Adrenal gland (tissue), 19 donors: ENCODE measurements at places on chromosomes 1 and 21. TPM values are rescaled to one million over a fixed set of nuclear protein-coding genes. Genes with fewer than 3 reads are reported as not detected.

Gene FCRLB
- total RNA-seq = 0.95 TPM

Gene AADACL3
- total RNA-seq = not detected

Gene PTPN14
- 96.2 TPM for total RNA-seq

Gene KLHL21
- total RNA-seq = 37.3 TPM

- H3K36me3 ChIP-seq = no peaks in the 10 kb centered on the region
- H3K27ac ChIP-seq = no peak overlapping the region
- DNase-seq = peak; percentile 68
- peaks cover 2% of the 10 kb centered on the region for H3K4me1 ChIP-seq
- H3K4me3 ChIP-seq = no peak overlapping the region
- H3K27me3 ChIP-seq = no peaks in the 10 kb centered on the region
These were observed 30.9 kb downstream of the SNAP47 start for GRCh38 chr1:227766015-227766634.

GRCh38 chr1:111571239-111571638, 48.4 kb upstream of the RAP1A start:
- DNase-seq = no peak
- no peaks in the 10 kb centered on the region for H3K36me3 ChIP-seq
- no peaks in the 10 kb centered on the region for H3K4me1 ChIP-seq
- H3K27ac ChIP-seq = no peak overlapping the region

GRCh38 chr1:117026361-117026760, 24.8 kb downstream of the CD101 start:
- no peak overlapping the region for H3K27ac ChIP-seq
- no peaks in the 10 kb centered on the region for H3K27me3 ChIP-seq
- H3K36me3 ChIP-seq = no peaks in the 10 kb centered on the region
- DNase-seq = no peak
- H3K4me3 ChIP-seq = no peak overlapping the region

DNA sequence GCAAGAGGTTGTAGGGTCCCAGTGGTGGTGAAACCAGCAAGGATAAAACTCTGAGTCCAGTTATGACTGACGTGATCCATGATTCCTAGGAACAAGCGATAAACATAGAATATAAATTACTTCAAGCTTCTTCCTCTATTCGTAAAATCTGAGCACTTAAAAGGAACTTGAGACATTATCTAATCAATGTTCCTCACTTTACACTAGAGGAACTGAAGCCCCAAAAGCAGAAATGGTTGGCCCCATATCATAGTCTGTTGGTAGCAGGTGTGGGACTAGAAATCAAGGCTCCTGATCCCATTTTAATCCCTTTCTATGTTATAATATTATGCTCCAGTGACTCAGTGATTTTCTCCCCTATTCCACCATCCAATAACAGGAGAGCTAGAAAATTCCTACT, 21.9 kb upstream of the MNDA start:
- no peaks in the 10 kb centered on the region for H3K36me3 ChIP-seq
- no peak overlapping the region for H3K27ac ChIP-seq
- no peaks in the 10 kb centered on the region for H3K27me3 ChIP-seq
- H3K4me1 ChIP-seq = no peaks in the 10 kb centered on the region
- H3K4me3 ChIP-seq = no peak overlapping the region

GRCh38 chr1:216223486-216223885, 199.8 kb downstream of the USH2A start:
- H3K4me3 ChIP-seq = no peak overlapping the region
- DNase-seq = no peak
- no peak overlapping the region for H3K27ac ChIP-seq
- no peaks in the 10 kb centered on the region for H3K4me1 ChIP-seq
- H3K36me3 ChIP-seq = no peaks in the 10 kb centered on the region

DNA sequence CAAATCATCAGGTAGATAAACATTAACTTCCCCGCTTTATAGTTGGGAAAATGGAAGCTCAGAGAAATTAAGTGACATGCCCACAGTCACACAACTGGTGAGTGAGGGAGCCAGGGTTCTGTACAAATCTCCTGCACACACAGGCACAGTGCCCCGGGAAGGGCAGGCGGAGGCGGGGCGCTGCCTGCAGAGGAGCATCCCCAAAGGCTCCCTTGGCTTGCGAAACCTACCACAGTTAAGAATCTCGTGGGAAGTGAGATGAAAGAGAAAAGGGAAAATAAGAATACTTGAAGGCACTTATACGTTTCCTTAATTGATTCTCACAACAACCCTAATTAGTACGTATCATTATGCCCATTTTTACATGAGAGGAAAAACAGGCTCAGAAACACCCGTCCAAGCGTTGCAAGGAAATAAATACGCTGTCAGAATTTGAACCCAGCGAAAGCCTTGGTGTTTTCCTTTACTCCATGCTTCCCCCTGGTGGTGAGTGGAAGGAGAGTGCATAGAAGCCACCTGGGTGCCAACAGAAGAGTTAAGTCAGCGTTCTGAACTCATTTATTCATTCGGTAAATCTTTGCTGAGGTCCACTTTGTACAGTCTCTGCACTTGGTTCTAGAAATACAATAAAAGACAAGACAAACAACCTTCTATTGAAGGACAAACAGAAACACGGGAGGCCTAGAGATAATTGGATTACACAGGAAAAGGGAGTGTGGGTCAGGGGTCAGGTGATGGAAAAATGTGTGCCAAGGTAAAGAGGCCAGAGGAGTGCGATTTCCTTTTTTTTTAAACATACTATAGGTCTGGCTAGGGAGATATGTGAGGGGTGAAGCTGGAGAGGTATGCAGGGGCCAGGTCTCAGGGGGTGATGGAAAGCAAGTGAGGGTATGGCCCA, 28.4 kb downstream of the ACP6 start:
- no peaks in the 10 kb centered on the region for H3K36me3 ChIP-seq
- no peak overlapping the region for H3K4me3 ChIP-seq
- H3K27me3 ChIP-seq = no peaks in the 10 kb centered on the region
- H3K27ac ChIP-seq = no peak overlapping the region
- DNase-seq = peak; percentile 78
- H3K4me1 ChIP-seq = no peaks in the 10 kb centered on the region

DNA sequence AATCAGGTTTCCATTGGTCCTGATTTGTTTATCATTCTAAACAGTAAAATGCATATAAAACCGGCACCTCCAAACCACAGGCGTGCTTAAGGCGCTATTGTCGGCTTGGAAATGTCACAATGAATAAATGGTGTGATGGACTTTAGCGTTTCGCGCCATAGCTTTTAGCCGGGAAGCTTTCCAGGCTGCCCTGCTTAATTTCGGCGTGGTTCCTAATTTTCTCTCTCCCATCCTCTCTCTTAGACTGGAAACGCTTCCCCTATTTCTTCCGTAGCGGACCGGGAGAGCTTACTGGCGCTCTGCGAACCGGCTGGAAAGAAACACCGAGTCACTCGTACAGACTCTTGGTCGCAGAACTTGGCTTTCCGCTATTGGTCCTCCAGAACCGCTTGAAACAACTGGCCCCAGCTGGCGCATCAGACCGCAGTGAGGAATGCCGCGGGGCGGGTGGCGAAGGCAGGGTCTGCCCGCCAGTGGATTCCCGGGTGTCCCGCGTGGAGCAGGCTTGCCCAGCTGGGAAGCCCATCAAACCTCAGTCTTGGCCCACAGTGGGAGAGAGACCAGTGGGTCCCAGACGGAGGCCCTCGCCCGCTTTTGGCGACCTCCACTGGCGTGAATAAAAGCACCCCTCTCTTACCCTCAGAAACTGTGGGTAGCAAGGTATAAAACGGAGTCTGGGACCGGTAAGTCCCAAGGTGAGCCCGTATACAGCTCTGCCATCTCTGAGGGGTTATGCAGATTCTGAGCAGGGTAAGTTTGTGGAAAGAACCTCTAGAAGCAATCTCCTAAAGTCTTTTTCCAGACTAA, 4.0 kb upstream of the LHX8 start:
- H3K27me3 ChIP-seq = peaks cover 91% of the 10 kb centered on the region
- no peak overlapping the region for H3K4me3 ChIP-seq
- no peak overlapping the region for H3K27ac ChIP-seq
- H3K36me3 ChIP-seq = no peaks in the 10 kb centered on the region
- H3K4me1 ChIP-seq = peaks cover 6% of the 10 kb centered on the region
